ENCODE measurements at places on chromosomes 5 and 9.

- no peak for DNase-seq
Observed at GRCh38 chr5:72662936-72663335, 153.5 kb upstream of the TNPO1 start.

GRCh38 chr5:121188849-121189248 lies 662.8 kb upstream of the FTMT start:
- DNase-seq = no peak

DNA sequence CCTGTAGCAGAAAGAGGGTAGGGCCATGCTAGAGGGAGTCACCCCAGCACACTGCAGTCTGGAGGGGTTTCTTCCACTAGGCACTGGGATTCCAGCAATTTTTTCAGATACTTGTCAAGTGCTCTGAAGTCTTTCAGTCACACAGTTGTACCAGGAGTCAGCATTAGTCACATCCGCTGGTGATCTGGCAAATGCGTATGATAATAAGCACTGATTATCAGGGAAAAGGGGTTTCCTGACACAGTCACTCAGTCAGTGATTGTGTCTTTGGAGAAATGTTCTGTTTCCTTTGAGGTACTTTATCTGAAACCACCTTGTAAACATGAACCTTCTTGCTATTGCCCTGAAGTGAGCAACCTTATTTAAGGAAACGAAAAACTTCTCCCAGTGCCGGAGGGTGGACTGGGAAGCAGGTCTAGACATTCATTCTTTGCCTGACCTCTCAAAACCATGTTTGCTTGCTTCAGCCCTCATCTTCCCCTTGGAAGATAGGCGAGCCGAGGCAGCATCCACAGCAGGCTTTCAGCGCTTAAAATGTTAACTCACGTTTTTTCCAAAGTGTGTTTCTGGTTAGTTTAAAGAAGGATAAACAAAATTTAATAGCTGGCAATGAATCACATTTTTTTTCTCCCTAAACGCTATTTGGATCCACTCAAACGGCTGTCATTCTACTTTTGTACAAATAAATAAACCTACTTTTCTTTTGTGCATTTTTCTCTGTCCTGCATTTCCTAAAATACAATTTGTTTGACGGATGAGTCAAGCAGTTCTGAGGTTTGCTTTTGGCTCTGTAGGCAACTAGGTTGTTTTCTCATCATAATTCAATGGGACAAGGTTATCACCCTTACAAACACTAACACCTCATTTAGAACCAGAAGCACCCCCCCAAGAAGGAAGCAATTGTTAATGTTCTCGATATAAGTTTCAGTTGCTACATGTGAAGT lies 77.7 kb downstream of the FOXD1 start:
- DNase-seq = no peak

- no peak for DNase-seq
Observed at GRCh38 chr9:122394265-122395125, 23.7 kb downstream of the PTGS1 start.

- DNase-seq = no peak
Observed at GRCh38 chr9:95581900-95582299, 65.1 kb upstream of the PTCH1 start.

DNA sequence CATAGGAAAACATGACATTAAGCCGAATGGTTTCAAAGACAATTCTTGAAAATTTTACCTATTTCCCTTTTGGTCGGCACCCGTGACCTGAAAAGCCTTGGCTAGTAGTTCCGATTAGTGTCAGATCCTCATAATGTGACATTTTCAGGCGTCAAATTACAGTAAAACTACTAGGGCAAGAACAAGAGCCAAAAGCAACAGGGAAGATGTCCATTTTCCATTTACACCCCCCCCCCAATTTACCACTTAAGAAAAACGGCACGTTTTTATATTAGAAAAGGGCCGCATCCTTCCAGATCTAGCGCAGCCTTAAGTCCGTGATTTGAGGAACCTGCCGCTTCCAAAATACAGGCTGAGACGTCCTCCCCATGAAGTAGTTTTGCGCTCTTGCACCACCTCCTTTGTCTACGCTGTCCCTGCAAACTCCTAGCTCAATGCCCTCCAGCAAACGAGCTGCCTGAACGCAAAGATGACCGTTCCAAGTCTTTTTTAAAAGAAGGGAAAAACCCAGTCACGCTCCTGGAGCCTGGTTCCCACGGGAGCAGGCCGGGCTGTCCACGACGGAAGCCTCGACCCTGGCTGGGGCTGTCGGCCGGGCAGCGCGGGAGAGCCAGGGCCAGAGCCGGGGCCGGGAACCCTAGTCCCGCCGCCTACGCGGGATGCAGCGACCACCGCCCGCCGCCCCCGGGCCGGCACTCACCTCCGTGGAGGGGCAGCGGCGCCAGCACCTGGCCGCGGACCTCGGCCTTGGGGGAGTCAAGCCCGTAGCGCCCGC lies 616 bp downstream of the RNF130 start:
- DNase-seq = no peak
